ENCODE measurements at places on chromosomes 2 and 18. TPM values are rescaled to one million over a fixed set of nuclear protein-coding genes. Genes with fewer than 3 reads are reported as not detected.

The TMEFF2 gene
- total RNA-seq, result not detected

The SIGLEC15 gene
- not detected for total RNA-seq

The IL18R1 gene
- 1.7 TPM for total RNA-seq

The LINC00305 gene
- total RNA-seq, result not detected

The C1GALT1C1L gene
- total RNA-seq, result not detected

- DNase-seq, result no peak
Measured at GRCh38 chr2:230757476-230757875, 44.8 kb downstream of the CAB39 start.

GRCh38 chr2:127586746-127587295 is 51.3 kb downstream of the MYO7B start:
- peak; percentile 7 for DNase-seq

DNA sequence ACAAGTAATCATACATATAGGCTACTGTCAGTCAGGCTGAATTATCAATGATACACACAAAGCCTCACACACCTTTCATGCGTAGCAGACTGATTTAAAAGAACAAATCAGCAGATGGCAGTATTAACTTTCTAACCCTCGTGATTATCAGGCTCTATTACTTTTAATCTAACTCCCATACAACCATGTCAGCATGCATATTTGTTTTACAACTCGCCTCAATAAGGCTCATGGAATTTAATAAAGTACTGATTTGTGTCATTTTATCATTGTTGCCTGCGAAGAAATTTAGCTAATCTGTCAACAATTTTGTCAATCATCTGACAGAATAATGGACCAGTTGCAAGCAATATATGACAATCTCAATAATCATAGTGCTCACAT is 82.8 kb downstream of the SLC25A12 start:
- DNase-seq, result no peak

DNA sequence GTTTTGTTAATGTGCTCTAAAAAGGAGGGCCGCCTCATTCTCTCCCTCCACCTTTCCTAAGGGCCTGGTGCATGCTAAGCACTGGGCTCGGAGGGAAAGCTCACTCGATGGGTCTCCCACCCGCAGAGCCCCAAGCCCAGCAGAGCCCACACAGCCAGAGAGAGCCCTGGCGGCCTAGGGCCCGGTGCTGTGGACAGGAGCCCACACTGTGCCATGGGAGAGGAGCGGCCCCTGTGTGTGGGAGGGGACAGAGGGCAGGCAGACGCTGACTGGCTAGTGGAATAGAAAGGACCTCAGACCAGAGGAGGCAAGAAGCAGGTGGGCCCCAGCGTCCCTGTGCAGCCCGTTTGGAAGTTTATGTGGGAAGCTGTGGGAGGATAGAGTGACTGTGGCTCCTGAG is 49.4 kb upstream of the KCNF1 start:
- no peak for DNase-seq

GRCh38 chr2:164937864-164938401 is 17.4 kb downstream of the SLC38A11 start:
- DNase-seq, result no peak

DNA sequence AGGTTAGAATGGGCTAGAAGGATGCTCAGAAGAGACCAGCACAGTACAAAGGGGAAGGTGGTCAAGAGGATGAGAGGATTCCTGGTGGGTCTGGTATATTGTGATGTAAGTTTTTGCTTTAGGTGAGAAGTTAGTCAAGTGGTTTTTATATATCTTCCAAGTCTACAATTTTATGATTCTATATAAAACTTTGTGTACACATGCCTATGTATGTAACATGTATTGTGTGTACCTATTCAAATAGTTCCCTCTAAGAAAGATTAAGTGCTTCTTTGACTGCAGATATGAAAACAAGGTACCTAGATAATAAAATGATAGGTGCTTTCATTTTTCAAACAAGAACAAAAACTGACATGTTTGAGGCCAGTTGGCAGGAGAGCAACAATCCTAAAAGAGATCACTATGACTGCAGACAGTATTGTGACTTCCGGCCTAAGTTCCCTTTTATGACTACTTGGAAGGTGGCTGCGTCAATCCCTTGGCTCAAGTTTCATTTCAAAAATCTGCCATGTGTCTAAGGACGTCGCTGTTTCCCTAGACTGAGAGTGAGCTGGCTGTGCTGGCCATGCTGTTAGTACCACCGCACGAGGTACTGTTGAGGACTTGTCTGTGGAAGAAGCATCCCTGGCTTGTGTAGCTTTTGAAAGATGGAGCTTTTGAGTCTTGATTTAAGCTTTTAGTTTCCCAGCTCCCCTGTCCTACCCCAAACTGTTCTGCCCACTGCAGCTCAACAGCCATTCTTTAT is 123.1 kb downstream of the PRPF40A start:
- DNase-seq, result no peak

DNA sequence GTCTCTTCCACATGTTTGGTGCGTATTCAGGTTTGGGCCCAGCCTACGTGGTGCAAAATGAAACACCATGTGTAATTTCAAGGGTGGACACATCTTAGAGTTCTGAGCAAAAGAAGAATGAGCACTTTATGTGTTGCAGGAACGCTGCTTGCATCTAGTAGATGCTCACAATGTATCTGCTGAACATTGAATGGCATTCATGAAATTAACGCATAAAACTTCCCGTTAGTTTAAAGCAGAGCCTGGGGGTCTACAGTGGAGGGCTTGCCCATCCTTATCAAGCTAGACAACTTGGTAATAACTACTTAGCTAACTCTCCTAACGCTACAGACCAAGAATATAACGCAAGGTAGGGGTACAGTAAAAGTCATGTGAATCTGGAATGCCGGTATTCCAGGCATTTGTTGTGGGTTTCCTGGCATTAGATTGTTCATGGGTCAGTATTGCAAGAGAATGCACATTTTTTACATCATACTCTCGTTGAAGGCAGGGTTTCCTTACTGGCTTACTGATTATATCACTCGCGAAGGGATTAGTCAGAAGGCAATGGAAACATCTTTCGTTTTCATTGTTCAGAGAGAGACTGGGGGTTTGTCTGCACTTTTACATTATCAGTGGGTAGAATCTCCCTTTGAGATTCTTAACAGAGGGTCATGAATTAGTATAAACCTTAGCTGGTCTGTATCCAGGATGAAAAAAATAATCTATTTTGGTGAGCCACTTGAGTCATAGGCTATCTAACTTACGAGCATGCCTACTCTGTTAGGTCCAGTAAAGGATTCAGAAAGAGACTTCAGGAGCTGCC is 229.5 kb upstream of the EPAS1 start:
- DNase-seq, result no peak

GRCh38 chr2:227497158-227497557 is 25.2 kb downstream of the AGFG1 start:
- DNase-seq, result no peak

All from activated B cell treated with CpG ODN at 0.5 μM for 24 hours (primary cell).